Brain (organoid and tissue), 16 donors: ENCODE measurements at places on chromosomes 16 and 17. TPM values are rescaled to one million over a fixed set of nuclear protein-coding genes. Genes with fewer than 3 reads are reported as not detected.

Gene HELZ
- 8.2 TPM for polyA plus RNA-seq

Gene NCBP3
- 30.7 TPM for polyA plus RNA-seq

Gene MARF1
- polyA plus RNA-seq, result 31.6 TPM

Gene GPRC5C
- polyA plus RNA-seq, result 63.8 TPM

Gene TEKT1
- polyA plus RNA-seq, result 0.29 TPM

Gene ELOB
- 647 TPM for polyA plus RNA-seq

Gene SPATA33
- 37.2 TPM for polyA plus RNA-seq

Gene FGF11
- polyA plus RNA-seq, result 6.6 TPM

Gene BCL6B
- 2.9 TPM for polyA plus RNA-seq
